SIG-M5 (cell line): ENCODE measurements at places on chromosomes 6 and 20.

GRCh38 chr6:159074120-159074684 lies 29.4 kb upstream of the TAGAP start:
- DNase-seq, result no peak

GRCh38 chr20:11255860-11256259 lies 582.1 kb upstream of the JAG1 start:
- DNase-seq, result no peak

- no peak for DNase-seq
Measured at GRCh38 chr6:44261581-44261980, 3.8 kb downstream of the NFKBIE start.

DNA sequence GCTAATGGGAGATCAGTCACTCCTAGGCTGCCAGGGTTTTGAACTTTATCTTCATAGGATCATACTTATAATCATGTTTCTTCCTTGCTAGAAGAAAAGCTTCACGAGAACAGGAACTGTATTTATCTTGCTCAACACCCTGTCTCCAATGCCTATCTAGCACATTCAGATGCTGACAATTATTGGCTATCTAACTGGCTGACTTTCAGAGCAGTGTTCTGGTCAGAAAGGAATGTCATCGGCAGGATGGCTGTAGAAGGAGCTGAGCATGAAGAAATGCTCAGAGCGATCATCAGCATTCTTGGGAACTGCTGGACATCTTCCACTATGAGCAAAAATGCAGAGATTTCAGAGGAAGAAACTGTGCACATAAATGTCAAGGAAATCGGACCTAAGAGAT lies 628.0 kb upstream of the NRSN1 start:
- no peak for DNase-seq

- DNase-seq, result no peak
Measured at GRCh38 chr20:7196481-7196880, 429.0 kb downstream of the BMP2 start.

GRCh38 chr6:159713984-159714383 lies 13.3 kb upstream of the WTAP start:
- DNase-seq, result no peak

- no peak for DNase-seq
Measured at GRCh38 chr6:150692604-150693003, 92.9 kb downstream of the PLEKHG1 start.

DNA sequence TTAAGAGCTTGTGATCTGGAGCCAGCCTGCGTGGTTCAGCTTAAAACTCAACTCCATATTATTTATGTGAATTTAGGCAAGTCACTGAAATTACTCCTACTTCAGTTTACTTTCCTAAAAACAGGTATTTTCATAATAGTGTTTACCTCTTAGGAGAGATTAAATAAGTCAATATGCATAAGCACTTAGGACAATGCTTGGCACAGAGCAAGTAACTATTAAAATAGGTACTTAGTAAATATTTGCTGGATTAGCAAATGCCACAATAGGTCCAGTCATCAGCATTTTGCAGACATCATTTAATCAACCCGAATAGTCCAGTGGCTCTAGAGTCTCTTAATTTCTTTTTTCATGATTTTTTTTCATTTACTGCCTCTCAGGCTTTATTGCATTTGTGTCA lies 78.6 kb upstream of the PTPRK start:
- DNase-seq, result no peak

DNA sequence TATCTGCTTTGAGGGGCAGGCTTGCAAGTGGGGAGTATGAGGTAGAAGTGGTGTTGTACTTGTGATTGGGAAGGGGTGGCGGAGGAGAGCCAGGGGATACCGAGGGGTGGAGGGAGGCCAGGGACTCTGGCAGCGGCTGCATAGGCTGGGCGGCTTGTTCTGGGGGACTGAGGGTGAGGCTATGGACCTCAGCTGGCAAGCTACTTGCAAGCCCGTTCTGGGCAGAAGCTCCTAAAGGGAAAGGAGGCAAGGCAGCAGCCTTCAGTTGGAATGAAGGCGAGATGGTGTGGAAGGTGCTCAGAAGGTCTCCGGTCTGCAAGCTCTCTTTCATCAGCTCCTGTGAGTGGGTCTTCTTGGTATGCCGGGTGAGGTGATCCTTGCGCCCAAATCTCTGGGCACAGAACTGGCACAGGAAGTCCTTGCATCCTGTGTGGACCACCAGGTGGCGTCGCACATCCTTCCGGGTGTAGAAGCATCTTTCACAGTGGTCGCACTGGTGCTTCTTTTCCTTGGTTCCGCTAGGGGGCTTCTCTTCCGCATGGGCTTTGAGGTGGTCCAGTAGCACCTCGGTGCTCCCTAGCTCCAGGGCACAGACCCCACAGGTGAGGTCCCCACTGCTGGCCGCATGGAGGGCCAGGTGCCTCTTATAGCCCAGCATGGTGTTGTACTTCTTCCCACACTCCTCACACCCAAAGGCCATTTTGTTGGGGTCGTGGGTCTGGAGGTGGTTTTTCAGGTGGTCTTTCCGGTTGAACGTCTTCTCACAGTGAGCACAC lies 66.0 kb downstream of the PLAGL1 start:
- no peak for DNase-seq

GRCh38 chr6:41132254-41132653 lies 21.9 kb downstream of the TREML1 start:
- no peak for DNase-seq

DNA sequence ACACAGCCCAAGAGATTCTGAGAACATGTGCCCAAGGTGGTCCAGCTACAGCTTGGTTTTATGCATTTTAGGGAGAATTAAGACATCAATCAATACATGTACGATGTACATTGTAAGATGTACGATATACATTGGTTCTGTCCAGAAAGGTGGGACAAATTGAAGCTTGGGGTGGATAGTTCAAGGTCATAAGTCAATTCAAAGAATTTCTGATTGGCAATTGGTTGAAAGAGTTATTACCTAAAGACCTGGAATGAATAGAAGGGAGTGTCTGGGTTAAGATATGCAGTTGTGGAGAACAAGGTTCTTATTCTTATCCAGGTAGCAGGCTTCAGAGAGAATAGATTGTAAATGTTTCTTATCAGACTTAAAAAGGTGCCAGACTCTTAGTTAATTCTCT lies 31.8 kb upstream of the LCA5 start:
- DNase-seq, result no peak

- DNase-seq, result no peak
Measured at GRCh38 chr20:64010711-64011237, 25.2 kb upstream of the C20orf204 start.

DNA sequence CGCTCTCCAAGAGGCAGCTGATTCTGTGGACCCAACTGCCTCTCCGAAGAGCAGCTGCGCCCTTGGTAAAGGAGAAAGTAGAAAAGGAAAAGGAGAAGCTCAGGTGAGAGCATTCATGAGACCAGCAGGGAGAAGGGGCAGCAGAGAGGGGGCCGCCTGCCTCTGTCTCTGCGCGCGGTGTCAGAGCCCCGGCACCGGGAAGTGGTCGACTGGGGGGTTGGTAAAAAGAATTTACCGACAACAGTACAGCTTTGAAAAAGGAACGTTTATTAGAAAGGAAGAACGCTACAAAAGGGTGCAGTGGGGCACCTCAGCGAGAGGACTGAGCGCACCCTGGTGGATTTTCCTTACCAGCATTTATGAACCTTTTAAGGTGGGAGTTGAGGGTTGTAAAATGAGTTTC lies 61.9 kb downstream of the GPR6 start:
- DNase-seq, result no peak

DNA sequence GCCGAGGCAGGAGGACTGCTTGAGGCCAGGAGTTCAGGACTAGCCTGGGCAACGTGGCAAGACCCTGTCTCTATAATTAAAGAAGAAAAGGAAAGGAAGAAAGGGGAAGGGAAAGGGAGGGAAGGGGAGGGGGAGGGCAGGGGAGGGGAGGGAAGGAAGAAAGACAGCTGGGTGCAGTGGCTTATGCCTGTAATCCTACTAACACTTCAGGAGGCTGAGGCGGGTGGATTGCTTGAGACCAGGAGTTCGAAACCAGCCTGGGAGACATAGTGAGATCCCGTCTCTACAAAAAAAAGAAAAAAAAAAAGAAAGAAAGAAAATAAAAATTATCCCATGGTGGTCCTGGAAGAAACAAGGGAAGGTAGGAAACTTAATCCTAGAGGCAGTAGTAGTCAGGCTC lies 33.5 kb downstream of the BCL2L1 start:
- no peak for DNase-seq

GRCh38 chr6:68636666-68637065 lies 1.6 kb downstream of the ADGRB3 start:
- DNase-seq, result no peak

DNA sequence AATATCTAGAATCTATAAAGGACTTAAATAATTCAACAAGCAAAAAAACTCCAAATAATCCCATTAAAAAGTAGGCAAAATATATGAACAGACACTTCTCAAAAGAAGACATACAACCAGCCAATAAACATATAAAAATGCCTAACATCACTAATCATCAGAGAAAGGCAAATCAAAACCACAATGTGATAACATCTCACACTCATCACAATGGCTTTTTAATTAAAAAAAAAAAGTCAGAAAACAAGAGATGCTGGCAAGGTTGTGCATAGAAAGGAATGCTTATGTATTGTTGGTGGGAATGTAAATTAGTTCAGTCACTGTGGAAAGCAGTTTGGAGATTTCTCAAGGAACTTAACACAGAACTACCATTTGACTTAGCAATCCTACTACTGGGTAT lies 979.6 kb upstream of the MAP3K7 start:
- no peak for DNase-seq

- DNase-seq, result no peak
Measured at GRCh38 chr20:35820715-35821114, 48.9 kb downstream of the PHF20 start.

DNA sequence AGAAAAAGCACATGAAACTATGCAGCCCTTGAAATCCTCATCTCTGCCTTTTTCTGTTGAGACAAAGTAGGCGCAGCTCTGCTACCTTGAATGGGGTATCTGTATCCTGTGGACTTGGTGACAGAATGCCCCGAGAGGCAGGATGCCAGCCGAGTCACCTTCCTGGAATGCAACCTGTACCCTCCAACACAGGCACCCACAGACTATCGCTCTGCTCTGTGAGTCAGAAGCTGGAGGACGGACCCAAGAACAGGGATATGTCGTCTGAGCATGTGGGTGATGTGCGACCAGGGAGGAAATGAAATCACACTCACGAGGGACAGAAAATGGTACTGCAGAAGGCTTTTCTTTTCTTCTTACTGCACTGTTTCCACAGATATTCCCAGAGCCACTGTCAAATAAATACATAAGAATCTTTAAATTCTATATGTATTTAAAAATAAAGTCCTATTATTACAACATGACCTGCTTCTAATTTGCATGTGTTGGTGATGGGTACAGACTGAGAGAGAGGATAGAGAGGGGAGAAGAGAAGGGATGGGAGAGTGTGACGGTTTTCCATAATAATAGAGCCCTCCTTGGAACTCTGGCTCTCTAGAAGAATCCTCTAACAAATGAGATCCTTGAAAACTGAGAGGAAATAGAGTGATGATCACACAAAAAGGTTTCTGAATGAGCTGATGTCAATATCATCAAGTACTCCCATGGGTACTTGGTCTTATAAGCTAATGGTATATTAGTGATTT lies 308.1 kb downstream of the FOXC1 start:
- DNase-seq, result no peak

DNA sequence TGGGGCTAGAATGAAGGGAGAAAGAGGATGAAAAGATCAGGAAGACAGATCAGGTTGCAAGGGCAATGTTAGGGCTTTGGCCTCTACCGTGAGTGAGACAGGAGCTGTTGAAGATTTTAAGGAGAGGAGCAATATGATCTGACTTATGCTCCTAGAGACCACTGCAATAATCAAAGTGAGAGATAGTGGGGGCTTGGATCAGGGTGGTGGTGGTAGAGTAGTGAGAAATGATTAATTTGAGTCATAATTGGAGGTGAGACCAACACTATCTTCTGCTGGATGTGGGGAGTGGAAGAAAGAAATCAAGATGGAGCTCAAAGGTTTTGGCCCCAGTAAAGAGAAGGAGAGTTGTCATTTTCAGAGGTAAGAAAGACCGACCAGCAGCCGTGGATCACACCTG lies 140.7 kb upstream of the TMEM170B start:
- DNase-seq, result no peak

GRCh38 chr20:49799698-49800097 lies 12.9 kb upstream of the SLC9A8 start:
- no peak for DNase-seq

DNA sequence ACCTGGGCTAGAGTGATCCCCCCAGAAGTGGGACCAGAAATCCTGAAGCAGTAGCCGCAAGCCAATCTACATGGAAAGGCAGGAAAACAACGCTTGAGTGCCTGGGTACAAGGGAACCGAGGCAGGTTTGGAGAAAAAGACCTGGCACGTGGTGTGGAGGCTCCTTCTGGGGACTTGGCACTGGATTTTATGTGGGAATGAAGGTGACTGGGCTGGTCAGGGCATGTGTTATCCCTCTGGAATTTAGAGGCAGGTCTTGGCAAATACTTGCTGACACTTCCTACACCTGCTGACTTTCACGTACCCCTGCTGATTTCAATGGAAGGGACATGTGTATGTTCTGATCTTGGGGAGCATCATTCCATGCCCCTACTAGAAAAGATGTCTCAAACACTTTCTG lies 25.0 kb upstream of the FAM217A start:
- no peak for DNase-seq

DNA sequence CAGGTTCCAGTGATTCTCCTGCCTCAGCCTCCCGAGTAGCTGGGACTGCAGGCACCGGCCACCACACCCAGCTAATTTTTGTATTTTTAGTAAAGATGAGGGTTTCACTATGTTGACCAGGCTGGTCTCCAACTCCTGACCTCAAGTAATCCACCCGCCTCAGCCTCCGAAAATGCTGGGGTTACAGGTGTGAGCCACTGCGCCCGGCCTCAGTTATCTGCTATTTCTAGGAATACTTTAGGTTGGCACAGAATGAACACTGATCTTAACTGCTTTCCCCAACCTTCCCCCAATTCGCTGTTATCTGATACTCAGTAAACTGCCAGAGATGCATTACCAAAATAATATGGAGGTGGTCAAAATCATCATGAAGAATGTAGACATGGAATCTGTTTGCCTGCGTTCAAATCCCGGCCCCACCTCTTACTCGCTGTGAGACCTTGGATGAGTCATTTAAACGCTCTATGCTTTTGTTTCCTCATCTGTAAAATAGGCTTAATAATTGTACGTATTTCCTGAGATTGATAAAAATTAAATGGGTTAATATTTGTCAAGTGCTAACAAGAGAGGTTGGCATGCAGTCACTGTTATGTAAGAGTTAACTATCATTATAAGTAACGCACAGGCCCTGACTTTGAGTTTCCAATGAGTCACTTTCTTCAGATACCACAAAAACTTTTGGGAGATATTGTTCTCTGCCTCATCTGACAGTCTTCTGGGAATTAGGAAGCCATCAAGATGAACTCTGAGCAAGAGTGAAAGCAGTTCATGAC lies 44.5 kb upstream of the NCOA3 start:
- no peak for DNase-seq

DNA sequence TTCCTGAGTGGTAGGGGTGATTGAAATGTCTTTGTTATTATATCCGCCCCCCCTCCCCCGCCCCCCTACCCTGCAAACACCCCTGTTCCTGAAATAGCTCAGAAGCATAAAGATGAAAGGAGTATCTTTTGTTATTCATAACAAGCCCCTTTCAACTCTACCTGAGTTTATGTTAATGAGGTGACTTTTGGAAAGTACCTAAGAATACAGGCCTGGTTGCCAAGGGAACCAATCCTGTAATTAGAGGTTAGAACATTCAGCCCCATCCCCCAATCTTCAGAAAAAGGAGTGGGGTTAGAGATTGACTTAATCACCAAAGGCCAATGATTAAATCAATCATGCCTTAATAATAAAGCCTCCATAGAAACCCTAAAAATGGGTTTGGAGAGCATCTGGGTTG lies 979.2 kb upstream of the GJE1 start:
- DNase-seq, result no peak

GRCh38 chr20:35462351-35462750 lies 7.0 kb downstream of the CEP250 start:
- no peak for DNase-seq

GRCh38 chr6:155411154-155412052 lies 44.2 kb downstream of the NOX3 start:
- DNase-seq, result no peak
